ENCODE measurements at places on chromosomes 7 and 10.

DNA sequence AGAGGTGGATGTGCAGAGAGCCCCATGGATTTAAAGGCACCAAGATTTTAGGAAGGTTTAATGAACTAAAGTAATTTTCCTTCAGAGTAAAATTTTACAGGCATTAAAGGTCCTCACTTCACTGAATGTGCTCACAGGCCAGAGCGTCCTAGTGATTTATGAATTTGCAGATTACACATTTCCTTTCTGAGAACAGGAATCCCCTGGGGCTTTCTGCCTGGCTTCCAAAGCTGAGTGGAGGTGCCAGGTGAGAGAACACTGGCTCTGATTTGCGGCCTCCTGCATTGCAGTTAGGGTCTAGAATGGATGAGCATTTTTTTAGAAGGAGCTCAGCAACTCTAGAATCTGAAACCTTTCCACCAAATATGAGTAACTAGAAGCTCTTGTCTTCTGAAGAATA lies 194.3 kb downstream of the SORCS3 start:
- no peak for DNase-seq

DNA sequence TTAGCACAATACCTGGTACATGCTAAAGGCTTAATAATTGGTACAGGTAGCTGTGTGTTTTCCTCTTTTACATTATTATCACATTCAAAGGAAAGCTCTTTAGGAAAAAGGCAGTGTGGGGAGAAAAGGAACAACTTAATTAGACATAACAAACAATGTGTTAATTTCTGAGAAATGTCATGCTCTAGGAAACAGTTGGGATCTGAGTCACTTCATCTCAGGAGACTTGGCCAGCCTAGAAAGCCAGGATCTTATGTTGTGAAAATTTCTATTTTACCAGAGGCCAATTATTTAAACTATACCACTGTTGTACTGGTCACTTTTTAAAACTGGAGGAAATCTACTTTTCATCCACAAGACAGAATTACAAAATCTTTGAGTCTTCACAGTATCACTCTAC lies 39.6 kb downstream of the ARMH3 start:
- DNase-seq, result no peak

- no peak for DNase-seq
Measured at GRCh38 chr10:45646384-45647050, 26.1 kb downstream of the ZFAND4 start.

DNA sequence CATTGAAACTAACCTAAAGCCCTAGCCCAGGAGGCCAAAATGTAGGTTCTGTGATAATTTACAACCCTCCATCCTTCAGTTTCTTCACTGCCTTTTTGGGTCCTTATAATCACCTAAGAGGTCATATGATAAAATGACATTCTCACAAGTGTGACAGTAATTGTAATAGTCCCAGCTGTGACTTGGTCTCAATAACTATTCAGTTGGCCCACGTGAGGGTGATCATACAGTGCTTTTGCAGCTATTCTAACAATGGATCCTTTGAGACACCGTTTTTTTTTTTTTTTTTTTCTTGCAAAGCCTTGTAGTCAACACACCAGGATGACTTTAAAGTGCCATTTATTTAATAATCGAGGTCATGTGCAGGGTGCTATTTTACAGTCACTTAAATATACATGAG lies 760.0 kb downstream of the PHTF2 start:
- DNase-seq, result no peak

GRCh38 chr10:100636848-100637553 lies 101.3 kb downstream of the HIF1AN start:
- no peak for DNase-seq

GRCh38 chr10:131546086-131546810 lies 234.7 kb upstream of the TCERG1L start:
- no peak for DNase-seq

Measured in GM06990 (cell line).